ENCODE measurements at places on chromosomes 4 and X. TPM values are rescaled to one million over a fixed set of nuclear protein-coding genes. Genes with fewer than 3 reads are reported as not detected.

Gene CCKAR
- total RNA-seq: not detected

Gene WNK3
- total RNA-seq: not detected

DNA sequence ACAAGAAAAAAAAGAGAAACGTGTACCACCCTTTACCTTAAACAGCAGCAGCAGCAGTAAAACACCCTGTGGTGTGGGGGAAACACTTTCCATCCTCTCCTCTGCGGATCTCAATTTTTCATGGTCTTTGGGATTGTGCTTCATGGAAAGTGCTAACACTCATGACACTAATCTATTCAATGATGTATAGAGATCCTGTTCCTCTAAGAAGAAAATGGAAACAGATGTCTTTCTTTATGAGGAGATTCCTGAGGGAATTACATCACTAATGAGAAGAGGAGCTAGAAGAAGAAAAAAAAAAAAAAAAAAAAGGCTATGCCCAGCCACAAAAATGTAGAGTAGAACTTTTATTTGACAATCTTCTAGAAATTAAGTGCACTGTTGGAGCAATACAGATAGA, 62.9 kb upstream of the NDST3 start:
- no peak for DNase-seq

- DNase-seq: no peak
Observed at GRCh38 chrX:135396109-135396508, 25.6 kb upstream of the SMIM10L2A start.

- DNase-seq: no peak
Observed at GRCh38 chr4:169770416-169770815, 12.7 kb upstream of the HPF1 start.

DNA sequence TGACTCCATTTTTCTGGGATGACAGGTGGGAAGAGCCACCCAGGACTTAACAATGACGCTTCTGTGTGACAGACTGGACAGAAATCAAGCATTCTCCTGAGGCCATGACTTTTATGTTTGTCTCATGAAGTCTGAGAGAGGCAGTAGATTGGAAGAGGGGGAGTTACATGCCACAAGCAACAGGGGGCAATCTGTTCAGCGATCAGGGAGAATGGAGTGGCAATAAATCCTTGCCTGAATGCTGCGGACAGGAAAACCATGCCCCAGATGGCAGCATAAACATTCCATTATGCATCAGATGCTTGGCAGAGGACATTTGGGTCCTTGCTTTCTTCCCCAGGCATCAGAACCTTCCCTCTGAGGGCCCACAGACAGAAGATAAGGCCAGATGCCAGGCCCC, 312.4 kb upstream of the DIPK2B start:
- no peak for DNase-seq

GRCh38 chrX:125646195-125646594, 326.5 kb downstream of the TEX13C start:
- DNase-seq: no peak

All from CD8-positive, alpha-beta T cell (primary cell).